Central memory CD8-positive, alpha-beta T cell (primary cell): ENCODE measurements at places on chromosomes 13 and 19.

DNA sequence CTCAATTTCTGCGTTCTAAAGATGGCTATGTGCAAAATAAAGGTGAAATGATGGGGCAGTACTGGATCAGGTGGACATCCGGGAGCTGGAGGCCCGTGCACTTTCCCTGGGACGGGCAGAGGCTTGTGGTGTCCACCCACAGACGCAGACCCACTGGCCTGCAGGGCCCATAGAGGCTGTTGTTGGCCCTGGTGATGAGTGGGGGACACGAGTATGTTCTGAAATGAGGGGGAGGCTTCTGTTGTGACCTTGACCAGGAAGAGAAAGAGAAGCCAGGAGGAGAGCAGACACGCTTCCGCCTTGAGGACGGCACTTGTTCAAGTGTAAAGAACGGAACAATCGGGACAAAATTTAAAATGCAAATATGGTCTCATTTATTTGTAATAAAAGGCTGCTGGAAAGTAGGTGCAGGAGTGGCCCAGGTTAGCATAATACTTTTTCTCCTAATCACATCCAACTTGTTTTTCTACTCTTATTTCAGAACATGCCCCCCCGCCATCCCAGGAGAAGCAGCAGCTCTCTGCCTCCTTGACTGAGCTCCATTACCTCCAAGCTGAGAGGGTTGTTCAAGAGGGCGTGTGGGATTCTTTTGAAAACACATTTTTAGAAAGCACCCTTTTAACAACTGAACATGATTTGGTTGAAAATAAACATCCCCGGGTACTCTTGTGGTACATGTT, 27.1 kb downstream of the ATP11A start:
- DNase-seq = no peak

GRCh38 chr13:76619631-76620030, 266.6 kb downstream of the KCTD12 start:
- DNase-seq = no peak

GRCh38 chr19:2653710-2654707, 48.5 kb downstream of the GNG7 start:
- no peak for DNase-seq

GRCh38 chr13:113611996-113612395, 27.4 kb downstream of the TFDP1 start:
- DNase-seq = no peak

GRCh38 chr13:43388282-43389034, 365.1 kb downstream of the DNAJC15 start:
- DNase-seq = no peak

DNA sequence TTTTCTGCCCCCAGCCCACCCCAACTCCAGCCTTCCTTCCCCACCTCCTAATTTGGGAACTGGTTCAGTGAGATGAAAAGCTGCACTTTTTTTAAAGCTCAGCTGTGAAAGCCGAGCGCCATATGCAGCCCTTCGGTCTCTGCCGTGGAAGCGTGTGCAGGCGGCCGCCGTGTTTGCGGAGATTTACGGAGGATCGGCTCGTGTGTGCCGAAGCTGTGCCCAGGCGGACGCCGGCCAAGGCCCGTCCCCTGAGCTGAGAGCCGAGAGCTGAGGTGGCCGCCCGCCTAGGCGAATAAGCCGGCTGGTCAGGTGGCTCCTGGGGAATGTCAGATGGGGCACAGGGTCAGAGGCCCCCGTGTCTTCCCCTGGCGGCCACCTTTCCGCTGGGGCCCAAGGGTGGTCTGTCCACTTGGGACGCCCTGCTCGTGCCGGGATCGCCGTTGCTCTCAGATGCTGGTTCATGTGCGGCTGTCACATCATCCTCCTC, 78.7 kb downstream of the ZNF536 start:
- DNase-seq = no peak

DNA sequence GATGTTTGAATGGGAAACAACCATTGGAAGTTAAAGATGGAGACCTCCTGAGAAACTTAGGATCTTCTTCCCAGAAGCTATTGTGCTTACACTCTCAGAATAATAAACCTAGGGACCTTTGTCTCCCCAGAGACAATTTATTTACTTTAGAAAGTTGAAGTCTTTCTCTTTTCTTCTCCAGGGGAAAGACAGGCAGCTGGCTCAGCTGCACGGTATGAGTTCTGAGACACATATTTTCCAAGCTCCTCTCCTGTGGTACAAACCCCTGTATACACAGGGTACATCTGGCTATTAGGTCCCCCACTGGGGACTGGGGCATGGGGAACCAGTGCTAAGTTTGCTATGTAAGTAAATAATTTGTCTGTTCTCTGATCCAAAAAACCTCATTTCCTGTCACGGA, 67.5 kb upstream of the POSTN start:
- no peak for DNase-seq

GRCh38 chr19:31355665-31356289, 6.5 kb upstream of the TSHZ3 start:
- no peak for DNase-seq

- no peak for DNase-seq
Measured at GRCh38 chr19:40278361-40279035, 6.6 kb downstream of the AKT2 start.

- no peak for DNase-seq
Measured at GRCh38 chr19:974564-975257, 9.4 kb upstream of the WDR18 start.

DNA sequence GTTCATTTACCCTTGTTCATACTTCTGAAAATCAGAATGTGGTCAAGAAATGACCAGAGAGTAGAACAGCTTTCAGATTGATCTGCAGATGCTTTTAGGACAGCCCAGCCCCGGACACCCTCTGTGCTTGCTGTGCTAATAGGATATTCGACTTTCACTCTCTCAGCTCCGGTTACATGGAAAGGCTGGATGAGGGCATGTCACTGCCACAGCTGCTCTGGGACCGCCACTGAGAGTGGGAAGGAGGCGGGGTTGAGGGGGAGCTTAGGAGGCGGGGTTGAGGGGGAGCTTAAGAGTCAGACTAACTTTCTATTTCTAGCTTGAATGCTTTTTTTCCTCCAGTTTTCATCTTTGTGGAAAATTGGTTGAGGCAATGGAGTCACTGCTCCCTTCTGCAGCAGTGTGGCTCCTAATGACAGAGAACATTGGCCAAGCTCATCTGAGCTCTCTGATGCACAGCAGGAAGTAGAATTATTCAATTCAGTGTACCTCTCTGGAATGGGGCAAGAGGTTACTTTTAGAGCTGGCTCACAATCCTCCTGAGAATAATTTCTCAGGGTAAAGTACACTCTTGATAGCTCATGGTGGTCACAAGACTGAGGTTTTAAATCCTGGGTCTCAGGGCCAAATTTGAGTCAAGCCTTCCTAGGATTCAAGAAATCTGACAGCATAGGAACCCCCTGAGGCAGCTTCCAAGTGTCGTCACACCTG, 74.6 kb upstream of the NPAS1 start:
- no peak for DNase-seq

DNA sequence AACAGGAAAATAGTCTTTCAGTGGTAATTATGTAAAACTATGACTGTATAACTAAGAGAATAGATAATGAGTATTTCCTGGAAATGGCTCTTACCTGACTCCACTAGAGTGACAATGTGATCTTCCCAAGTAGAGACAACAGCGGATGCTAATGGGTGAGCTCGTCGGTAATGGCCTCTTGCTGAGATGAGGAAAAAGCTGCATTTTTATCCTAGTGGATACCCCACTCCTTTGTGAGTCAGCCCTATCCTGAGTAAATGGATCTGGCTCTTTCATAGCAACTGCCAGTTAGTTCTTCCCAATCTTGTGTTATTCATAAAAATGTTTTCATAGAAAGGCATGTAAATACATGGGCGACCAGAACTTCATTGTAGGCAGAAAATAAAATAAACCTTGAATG, 299.5 kb downstream of the NALCN start:
- no peak for DNase-seq

DNA sequence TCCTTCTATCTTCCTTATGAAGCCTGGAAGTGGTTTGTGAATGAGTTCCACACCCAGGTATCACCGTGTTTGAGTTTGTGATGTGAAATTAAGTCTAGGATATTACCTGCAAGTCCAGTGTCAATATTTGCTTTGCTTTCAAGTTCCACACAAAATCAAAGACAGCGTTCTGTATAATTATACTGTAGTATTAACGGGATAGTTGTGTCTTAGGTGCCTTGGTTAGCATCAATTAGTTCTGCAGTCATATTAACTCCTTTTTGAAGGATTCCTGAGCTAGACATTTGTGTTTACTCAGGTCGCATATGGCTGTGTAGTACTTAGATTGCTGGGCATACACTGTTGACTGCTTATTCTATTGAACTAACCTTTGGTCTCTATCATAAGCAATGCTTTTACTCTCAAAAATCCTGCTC, 54.4 kb downstream of the ERCC5 start:
- DNase-seq = no peak

DNA sequence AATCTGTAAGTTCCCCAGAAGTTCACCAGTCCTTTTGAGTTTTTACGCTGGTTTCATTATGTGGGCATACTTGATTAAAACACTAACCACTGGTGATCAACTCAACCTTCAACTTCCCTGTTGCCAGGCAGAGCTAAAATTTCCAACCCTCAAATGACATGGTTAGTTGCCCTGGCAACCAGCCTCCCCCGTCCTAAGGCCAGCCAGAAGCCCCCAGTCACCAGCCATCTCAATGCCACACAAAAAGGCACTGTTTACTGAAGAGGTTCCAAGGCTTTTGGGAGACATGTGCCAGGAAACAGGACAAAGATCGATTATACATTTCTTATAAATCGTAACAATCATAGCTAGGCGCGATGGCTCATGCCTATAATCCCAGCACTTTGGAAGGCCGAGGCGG, 1.6 kb downstream of the ZNF649 start:
- no peak for DNase-seq

DNA sequence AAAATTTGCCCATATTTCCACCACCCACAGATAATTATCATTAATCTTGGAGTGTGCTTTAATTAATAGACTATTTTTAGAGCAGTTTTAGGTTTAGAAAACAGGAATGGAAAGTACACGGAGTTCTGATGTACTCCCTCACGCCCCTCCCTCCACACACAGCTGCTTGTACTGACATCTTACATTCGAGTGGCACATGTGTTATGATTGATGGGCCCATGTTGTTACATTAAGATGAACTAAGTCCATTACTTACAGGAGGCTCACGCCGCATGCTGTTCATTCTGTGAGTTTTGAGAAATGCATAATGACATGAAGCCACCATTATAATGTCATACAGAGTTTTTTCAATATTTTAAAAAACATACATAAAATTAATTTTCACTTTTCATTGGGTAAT, 1.2 kb upstream of the SPATA13 start:
- DNase-seq = no peak

GRCh38 chr19:10505583-10506229, 2.5 kb upstream of the KEAP1 start:
- DNase-seq = peak; percentile 79

GRCh38 chr19:39825531-39826076, 8.4 kb downstream of the DYRK1B start:
- DNase-seq = no peak

- DNase-seq = no peak
Measured at GRCh38 chr19:45331411-45331810, 8.7 kb upstream of the CKM start.

- no peak for DNase-seq
Measured at GRCh38 chr13:45231305-45231704, 30.5 kb upstream of the KCTD4 start.

- DNase-seq = no peak
Measured at GRCh38 chr13:98761126-98761985, 8.9 kb upstream of the SLC15A1 start.

- DNase-seq = no peak
Measured at GRCh38 chr13:109275852-109276251, 510.5 kb downstream of the IRS2 start.

- no peak for DNase-seq
Measured at GRCh38 chr13:36158611-36159010, 27.4 kb upstream of the DCLK1 start.

- no peak for DNase-seq
Measured at GRCh38 chr13:91399189-91400062, 1.0 kb downstream of the GPC5 start.

DNA sequence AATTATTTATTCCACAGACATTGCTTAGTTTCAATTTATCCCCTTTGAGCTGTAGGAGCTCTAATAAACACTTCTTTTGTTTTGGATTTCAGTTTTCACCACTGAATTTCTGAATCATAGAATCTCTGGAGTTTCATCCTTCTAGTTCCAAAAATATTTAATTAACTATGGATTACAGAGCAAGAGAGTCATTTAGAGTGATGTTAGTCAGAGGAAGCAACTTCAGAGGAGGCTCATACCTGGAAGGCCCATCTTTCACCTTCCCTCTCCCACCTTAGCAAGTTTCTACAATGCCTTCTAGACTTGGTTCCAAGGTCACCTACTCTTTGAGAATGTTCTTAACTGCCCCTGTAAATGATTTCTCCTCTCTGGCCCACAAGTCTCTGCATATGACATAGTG, 353.2 kb downstream of the SPRY2 start:
- no peak for DNase-seq

- DNase-seq = no peak
Measured at GRCh38 chr19:19205416-19206410, 2.5 kb upstream of the NR2C2AP start.

GRCh38 chr19:47240996-47241918, 10.3 kb upstream of the BBC3 start:
- peak; percentile 65 for DNase-seq

GRCh38 chr13:45082964-45083363, 37.3 kb upstream of the GTF2F2 start:
- no peak for DNase-seq

- DNase-seq = no peak
Measured at GRCh38 chr19:12346896-12347295, 13.5 kb upstream of the ZNF563 start.

DNA sequence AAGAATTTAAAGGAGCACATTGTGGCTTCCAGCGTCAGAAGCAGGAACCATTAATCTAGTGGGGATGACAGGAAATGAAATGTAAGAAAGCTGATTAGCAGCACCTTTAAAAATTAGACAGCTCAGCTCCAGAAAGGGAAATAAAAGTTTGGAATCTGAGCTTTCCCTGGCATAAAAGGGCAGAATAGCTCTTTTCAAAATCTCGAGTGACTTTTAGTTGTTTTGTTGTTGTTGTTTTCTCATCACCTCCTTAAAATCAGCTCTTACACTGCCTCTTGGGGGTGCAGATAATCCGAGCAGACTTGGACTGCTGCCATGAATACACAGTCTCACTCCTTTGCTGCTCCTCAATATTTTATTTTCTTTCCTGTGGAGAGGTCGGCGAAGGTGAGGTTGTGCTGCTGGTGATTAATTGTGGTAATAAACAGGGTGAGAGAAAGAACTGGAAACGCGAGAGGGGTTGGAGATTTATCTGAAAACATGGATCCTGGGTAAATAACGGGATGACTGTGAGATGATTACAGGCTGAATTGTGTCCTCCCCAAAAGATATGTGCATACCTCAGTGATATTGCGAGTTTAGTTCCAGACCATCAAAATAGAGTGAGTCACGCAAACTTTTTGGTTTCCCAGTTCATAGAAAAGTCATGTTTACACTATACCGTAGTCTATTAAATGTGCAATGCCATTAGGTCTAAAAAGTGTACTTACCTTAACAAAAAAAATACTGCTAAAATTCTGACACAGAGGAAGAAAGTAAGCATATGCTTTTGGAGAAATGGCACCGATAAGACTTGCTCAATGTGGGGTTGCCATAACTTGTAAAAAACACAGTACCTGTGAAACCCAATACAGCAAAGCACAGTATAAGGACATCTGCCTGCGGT, 787.7 kb downstream of the UQCRFS1 start:
- no peak for DNase-seq
